WTC11 (cell line): ENCODE measurements at places on chromosomes 16 and 17. TPM values are rescaled to one million over a fixed set of nuclear protein-coding genes. Genes with fewer than 3 reads are reported as not detected.

DNA sequence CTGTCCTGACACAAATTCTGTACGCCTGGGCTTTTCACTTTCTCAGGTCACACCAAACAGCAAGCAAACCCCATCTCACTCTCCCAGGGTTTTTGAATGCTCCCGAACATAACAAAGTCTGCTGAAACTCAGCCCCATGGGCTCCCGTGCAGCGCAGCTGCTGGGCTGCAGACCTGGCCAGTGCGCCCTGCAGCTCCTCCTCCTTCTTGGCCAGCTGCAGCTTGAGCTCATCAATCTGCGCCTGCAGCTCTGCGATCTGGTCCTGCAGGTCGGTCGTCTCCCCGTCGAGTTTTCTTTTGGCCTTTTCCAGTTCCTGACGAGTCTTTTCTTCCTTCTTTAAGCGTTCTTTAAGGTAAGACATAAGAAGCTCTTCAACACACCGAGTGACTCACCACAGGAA, 70.5 kb downstream of the NDEL1 start:
- no peak overlapping the region for H3K27ac ChIP-seq
- no peaks in the 10 kb centered on the region for H3K4me1 ChIP-seq
- H3K4me3 ChIP-seq = no peak overlapping the region
- H3K36me3 ChIP-seq = peaks cover 84% of the 10 kb centered on the region

GRCh38 chr17:78641243-78641642, 64.0 kb upstream of the DNAH17 start:
- no peaks in the 10 kb centered on the region for H3K27me3 ChIP-seq
- DNase-seq = no peak

GRCh38 chr16:28574925-28575324, 21.2 kb downstream of the SGF29 start:
- H3K36me3 ChIP-seq = no peaks in the 10 kb centered on the region
- H3K27me3 ChIP-seq = no peaks in the 10 kb centered on the region
- H3K27ac ChIP-seq = no peak overlapping the region
- peaks cover 27% of the 10 kb centered on the region for H3K4me1 ChIP-seq

DNA sequence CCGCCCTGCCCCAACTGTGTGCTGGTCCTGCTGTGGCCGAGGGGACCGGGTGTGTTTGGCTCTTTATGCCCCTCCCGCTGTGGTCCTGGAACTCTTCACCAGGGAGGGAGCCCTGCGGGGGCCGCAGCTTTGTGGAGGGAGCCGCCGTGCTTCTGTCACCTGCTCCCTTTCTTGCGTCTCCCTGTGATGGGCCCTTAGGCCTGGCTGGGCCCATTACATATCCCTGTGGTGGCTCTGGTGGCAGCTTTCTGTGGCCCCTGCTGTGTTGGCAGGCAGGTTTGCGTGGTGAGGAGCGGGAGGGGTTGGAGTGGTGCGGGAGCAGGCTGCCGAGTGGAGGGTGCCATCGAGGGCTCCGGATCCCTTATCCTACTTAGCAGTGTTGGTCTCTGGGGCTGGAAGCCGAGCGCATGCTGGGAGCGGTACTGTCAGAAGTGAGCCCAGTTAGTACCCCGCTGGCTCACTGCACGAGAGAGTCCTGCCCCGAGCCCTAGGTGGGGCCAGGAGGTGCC, 60.4 kb downstream of the PDPK1 start:
- no peaks in the 10 kb centered on the region for H3K27me3 ChIP-seq
- no peak for DNase-seq
- H3K36me3 ChIP-seq = no peaks in the 10 kb centered on the region
- no peak overlapping the region for H3K4me3 ChIP-seq
- H3K4me1 ChIP-seq = no peaks in the 10 kb centered on the region

DNA sequence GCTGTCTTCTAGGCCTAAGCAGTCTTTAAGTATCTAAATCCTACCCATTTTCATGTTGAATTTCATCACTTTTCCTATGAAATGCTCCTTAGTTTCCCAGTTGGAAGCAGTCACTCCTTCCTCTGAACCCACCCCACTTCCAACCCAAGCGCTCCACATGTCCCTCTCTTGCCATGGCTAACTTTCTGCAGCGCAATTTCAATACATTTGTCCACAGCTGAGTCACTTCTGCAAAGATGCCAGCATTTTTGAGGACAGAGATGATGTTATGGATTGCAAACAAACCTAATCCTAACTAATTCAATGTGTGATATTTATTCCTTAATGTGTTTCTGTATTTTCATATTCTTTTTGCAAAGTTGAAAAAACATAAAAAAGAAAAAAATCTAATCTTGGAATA, 71.7 kb downstream of the HLF start:
- H3K27ac ChIP-seq = no peak overlapping the region
- no peaks in the 10 kb centered on the region; the same call in 1 of the 2 replicates for H3K27me3 ChIP-seq
- peaks cover 21% of the 10 kb centered on the region for H3K4me1 ChIP-seq
- no peak overlapping the region for H3K4me3 ChIP-seq
- H3K36me3 ChIP-seq = no peaks in the 10 kb centered on the region
- no peak for DNase-seq

DNA sequence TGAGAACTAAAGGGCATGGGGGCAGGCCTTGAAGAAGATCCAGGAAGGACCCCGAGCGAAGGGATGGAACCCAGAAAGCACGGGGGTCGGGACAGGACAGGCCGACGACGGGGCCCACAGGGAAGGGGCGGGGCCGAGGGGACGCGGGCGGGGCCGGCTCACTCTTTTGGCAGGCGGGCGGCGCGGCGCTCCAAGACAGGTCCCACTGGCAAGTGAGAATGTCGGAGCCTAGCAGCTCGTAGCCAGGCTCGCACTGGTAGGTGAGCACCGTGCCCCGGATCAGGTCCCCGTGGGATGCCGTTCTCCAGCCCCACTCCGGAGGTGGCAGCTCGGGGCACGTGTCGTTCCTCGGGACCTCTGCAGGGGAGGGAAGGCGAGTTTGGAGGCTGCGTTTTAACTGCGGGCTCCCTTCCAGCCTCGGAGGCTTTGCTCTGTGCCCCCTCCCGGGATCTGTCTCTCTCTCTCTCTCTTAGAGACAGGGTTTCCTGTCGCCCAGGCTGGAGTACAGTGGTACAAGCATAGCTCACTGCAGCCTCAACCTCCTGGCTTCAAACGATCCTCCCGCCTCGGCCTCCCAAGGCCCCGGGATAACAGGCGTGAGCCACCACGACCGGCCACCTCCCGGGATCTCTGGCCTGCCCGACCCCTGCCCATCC, 13.7 kb upstream of the CDIPT start:
- peaks cover 8% of the 10 kb centered on the region; the same call in 1 of the 2 replicates for H3K36me3 ChIP-seq
- peak; percentile 72 for DNase-seq
- H3K27ac ChIP-seq = peak overlapping the region; percentile 70; the same call in 1 of the 2 replicates
- H3K4me3 ChIP-seq = peak overlapping the region; percentile 87
- H3K27me3 ChIP-seq = peaks cover 3% of the 10 kb centered on the region; the same call in 1 of the 2 replicates
- peaks cover 10% of the 10 kb centered on the region for H3K4me1 ChIP-seq

- DNase-seq = no peak
- H3K4me3 ChIP-seq = no peak overlapping the region
- no peak overlapping the region for H3K27ac ChIP-seq
- peaks cover 98% of the 10 kb centered on the region for H3K27me3 ChIP-seq
- no peaks in the 10 kb centered on the region for H3K4me1 ChIP-seq
- no peaks in the 10 kb centered on the region for H3K36me3 ChIP-seq
Measured at GRCh38 chr16:78057803-78058564, 35.6 kb downstream of the CLEC3A start.

DNA sequence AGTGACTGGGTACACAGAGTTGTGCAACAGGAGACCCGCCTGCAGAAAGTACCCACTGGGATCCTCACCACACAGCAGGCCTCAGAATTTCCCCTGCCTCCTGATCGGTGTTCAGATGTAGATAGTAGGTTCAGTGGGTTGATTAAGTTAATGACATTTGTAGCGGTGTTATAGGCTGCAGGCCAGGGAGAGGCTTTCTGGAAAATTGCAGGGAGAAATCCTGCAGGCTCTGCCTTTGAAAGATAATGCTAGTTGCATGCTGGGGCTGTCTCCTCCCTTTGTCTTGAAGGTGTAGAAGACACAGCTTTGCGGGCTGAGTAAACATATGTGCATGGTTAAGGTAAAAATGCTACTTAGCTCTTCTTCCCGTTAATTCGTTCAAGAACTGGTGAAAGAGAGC, 406.3 kb upstream of the RBFOX1 start:
- no peaks in the 10 kb centered on the region for H3K4me1 ChIP-seq
- H3K27me3 ChIP-seq = peaks cover 12% of the 10 kb centered on the region; the same call in 1 of the 2 replicates
- no peak overlapping the region for H3K4me3 ChIP-seq
- no peak overlapping the region for H3K27ac ChIP-seq

GRCh38 chr16:86541560-86541959, 13.5 kb downstream of the MTHFSD start:
- H3K36me3 ChIP-seq = peaks cover 27% of the 10 kb centered on the region
- no peak for DNase-seq
- H3K27ac ChIP-seq = no peak overlapping the region
- H3K27me3 ChIP-seq = no peaks in the 10 kb centered on the region

GRCh38 chr16:23428351-23428750, 24.6 kb downstream of the COG7 start:
- no peak for DNase-seq
- peaks cover 2% of the 10 kb centered on the region; the same call in 1 of the 2 replicates for H3K4me1 ChIP-seq
- H3K4me3 ChIP-seq = no peak overlapping the region
- H3K27ac ChIP-seq = no peak overlapping the region
- H3K36me3 ChIP-seq = peaks cover 40% of the 10 kb centered on the region

GRCh38 chr17:8041249-8041928, 2.5 kb downstream of the ALOX15B start:
- no peaks in the 10 kb centered on the region for H3K36me3 ChIP-seq
- H3K27me3 ChIP-seq = peaks cover 14% of the 10 kb centered on the region
- no peak overlapping the region for H3K4me3 ChIP-seq
- DNase-seq = no peak
- H3K27ac ChIP-seq = no peak overlapping the region

- DNase-seq = peak; percentile 12
- no peak overlapping the region for H3K4me3 ChIP-seq
- no peaks in the 10 kb centered on the region; the same call in 1 of the 2 replicates for H3K27me3 ChIP-seq
Measured at GRCh38 chr17:2705888-2706795, 5.4 kb downstream of the CLUH start.

GRCh38 chr17:81057079-81057730, 22.3 kb downstream of the BAIAP2 start:
- peak overlapping the region; percentile 42 for H3K27ac ChIP-seq
- no peaks in the 10 kb centered on the region for H3K36me3 ChIP-seq
- H3K27me3 ChIP-seq = no peaks in the 10 kb centered on the region
- DNase-seq = no peak
- H3K4me1 ChIP-seq = 0 out of 2 replicates have a peak, but pooled peaks cover 3% of the 10 kb centered on the region

DNA sequence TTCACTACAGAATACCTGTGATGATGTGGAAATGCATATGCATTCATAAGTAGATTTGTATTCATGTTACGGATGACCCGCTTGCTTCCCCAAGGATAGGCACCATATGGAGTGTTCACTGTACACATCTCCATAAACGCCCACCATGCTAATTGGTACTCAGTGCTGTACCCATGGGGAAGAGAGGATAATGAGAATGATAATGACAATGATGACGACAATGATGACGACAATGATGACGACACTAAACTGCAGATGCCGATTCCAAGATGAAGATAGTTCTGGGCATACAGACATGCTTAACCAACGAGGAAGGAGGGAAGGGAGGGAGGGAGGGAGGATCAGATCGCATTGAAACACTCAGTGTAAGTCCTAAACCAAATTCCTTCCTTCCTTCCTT, 26.5 kb upstream of the ZFHX3 start:
- no peaks in the 10 kb centered on the region for H3K36me3 ChIP-seq
- DNase-seq = no peak
- H3K4me1 ChIP-seq = peaks cover 17% of the 10 kb centered on the region
- peaks cover 54% of the 10 kb centered on the region for H3K27me3 ChIP-seq
- H3K4me3 ChIP-seq = no peak overlapping the region
- no peak overlapping the region for H3K27ac ChIP-seq

DNA sequence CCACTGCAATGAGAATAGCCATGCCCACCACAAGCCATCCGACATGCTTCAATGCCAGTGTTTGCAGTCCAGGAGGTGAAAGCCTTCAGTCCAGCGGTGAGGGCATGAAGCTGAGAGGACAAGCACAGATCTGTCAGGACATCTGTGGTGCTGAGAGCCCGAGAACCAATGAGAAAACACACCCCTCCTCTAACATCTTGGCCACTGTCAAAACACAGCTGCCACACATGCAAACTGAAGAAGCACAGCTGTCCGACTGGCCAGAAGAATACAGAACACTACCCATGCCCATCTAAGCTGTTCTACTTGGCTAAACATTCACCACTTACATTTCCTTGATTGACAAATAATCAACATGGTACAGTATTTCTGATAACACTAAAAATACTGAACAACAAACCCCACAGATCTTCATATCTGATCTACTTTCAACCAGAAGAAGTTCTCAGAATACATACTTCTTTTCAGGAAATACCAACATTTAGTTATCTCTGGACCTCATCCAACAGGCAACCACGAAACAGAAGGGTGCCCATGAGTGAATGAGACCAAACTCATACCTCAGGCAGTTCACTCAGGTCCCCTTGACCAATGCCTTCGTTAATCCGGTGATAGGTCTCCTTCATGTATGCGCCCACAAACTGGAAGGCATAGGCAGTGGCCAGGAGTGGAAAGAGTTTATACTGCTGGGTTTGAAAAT, 10.2 kb upstream of the FBF1 start:
- H3K4me1 ChIP-seq = peaks cover 10% of the 10 kb centered on the region
- H3K27ac ChIP-seq = no peak overlapping the region
- no peaks in the 10 kb centered on the region for H3K27me3 ChIP-seq
- H3K4me3 ChIP-seq = no peak overlapping the region
- DNase-seq = no peak

DNA sequence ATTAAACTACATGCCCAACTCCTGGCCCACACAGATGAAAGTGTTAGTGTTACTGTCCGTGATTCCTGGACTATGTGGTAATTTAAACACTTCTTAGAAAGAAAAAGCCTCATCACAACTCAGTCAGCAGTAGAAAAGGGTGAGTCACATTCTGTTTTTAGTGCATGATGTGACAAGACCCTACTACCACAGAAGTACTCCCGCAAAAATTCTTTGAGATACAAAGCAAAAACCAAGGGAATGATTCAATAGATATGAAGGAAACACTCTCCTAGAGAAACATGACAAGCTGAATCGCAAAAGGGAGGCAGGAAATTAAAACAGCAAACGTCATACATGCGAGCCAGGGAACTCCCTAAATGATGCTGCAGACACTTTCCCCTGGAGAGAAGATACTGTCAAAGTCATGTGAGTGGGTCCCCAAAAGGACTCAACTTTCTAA, 14.4 kb downstream of the SNN start:
- no peak for DNase-seq
- no peak overlapping the region for H3K4me3 ChIP-seq
- H3K4me1 ChIP-seq = peaks cover 19% of the 10 kb centered on the region
- peaks cover 34% of the 10 kb centered on the region for H3K36me3 ChIP-seq

- H3K27me3 ChIP-seq = peaks cover 65% of the 10 kb centered on the region
- peak overlapping the region; percentile 75 for H3K4me3 ChIP-seq
- H3K36me3 ChIP-seq = peaks cover 8% of the 10 kb centered on the region
- H3K27ac ChIP-seq = no peak overlapping the region
- no peak for DNase-seq
Measured at GRCh38 chr16:67151431-67152097, 766 bp upstream of the B3GNT9 start.

Gene SPIRE2
- total RNA-seq = 19.7 to 21.1 TPM (median 20.5 TPM) in 3 replicates

Gene LITAFD
- not detected in 3 replicates for total RNA-seq

Gene TBC1D26
- total RNA-seq = 2.2 to 3.6 TPM (median 3.5 TPM) in 3 replicates

Gene TPSD1
- total RNA-seq = 0.31 to 1.5 TPM (median 0.94 TPM) in 3 replicates

Gene WFDC1
- 0.32 to 0.50 TPM (median 0.41 TPM) in 3 replicates for total RNA-seq

Gene GPT2
- total RNA-seq = 61.0 to 81.8 TPM (median 63.1 TPM) in 3 replicates

Gene ZNF423
- total RNA-seq = 37.6 to 38.8 TPM (median 38.6 TPM) in 3 replicates

Gene PLD6
- 1.2 to 2.6 TPM (median 2.6 TPM) in 3 replicates for total RNA-seq

Gene CCR7
- total RNA-seq = 0.37 to 0.92 TPM (median 0.57 TPM) in 3 replicates

Gene TBX2
- 0.09 to 0.41 TPM (median 0.21 TPM) in 3 replicates for total RNA-seq

Gene TP53TG3
- total RNA-seq = not detected in 3 replicates
